Amygdala (tissue), 56 donors: ENCODE measurements at places on chromosomes 2 and 18.

DNA sequence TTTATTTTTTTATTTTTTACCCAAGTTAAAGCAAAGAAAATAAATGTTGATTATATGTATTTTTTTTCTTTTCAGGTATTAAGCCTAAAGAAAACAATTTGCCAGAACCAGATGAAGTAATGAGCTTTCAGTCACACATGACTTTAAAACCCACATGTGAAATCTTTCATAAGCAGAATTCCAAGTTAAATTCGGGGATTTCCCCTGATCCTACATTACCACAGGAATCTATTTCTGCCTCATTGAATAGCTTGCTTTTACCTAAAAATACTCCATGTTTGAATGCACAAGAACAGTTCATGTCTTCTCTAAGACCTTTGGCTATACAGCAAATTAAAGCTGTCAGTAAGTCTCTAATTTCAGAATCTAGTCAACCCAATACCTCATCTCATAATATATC lies 26.6 kb downstream of the GEN1 start:
- no peak for DNase-seq

DNA sequence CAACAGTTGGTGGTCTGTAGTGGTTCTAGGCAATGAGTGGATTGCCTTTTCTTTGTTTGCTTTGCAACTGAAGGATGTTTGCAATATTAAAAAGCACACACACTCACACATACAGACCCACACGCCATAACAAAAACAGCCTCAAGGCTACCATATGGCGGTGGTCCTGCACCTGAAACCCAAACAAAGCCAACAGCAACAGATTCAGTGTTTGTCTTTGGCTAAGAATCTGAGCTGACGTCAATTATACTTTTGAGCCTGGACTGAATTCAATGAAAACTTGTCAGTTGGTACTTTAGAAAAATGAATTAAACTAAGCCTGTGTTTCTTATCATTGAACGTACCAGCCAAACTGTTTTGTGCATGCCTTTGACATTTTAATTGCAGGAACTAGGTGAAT lies 65.0 kb upstream of the NYAP2 start:
- DNase-seq, result no peak

DNA sequence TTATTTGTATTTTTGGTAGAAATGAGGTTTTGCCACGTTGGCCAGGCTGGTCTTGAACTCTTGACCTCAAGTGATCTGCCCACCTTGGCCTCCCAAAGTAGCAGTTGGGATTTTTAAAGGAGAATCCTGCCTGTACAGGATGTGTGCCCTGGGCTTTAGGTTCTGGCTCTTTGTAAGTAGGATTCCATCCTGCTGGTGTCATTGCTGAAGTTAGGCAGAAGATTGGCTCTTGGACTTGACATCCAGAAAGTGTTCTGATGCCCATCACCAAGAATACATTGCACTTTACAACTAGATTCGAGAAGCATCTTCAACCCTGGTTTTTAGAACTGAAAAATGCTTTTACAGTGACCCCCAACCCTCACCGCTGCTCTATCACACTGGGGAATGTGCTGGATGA lies 4.4 kb upstream of the TWIST2 start:
- no peak for DNase-seq

- DNase-seq, result no peak
Measured at GRCh38 chr2:121555008-121555407, 24.3 kb downstream of the RNU4ATAC start.

- DNase-seq, result no peak
Measured at GRCh38 chr2:18455236-18455862, 105.1 kb downstream of the RDH14 start.

DNA sequence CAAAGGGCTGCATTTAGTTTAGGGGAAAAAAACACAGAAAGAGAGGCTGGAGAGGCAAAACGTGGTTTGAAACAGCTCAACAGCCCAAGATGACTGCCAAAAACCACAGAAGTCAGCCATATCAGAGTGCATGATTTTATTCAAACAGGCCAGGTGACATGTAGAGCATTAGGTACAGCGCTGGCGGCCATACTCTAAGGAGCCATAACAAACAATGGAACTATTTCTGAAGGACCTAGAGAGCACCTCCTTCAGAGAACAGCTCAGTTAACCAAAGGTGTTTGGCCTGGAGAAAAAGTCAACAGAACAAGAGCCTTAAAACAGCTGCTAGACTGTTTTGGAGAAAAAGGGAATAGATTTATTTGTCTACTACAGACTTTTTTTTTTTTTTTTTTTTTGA lies 2.6 kb downstream of the THADA start:
- no peak for DNase-seq
